Activated CD4-positive, alpha-beta T cell treated with anti-CD3 and anti-CD28 coated beads for 4 hours (primary cell): ENCODE measurements at places on chromosomes 6 and 20.

DNA sequence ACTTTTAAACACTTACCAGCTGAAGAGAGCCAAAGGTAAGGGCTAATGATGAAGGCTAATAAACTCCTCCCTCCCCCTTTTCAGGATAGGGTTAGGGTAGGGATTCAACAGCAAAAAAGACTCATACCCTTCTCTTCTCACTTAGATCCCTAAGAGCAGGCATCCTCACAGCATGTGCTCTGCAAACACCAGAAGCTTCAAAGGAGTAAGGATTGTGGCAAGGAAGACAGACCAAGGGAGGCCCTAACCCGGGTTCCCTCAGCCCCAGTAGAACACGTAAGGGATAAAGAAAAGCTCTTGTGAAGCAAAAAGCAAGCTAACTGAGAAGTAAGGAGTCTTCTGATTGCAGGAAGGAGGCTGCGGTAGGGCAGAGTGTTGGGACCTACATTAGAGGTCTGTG, 11.6 kb downstream of the MAP3K7 start:
- no peak for DNase-seq

DNA sequence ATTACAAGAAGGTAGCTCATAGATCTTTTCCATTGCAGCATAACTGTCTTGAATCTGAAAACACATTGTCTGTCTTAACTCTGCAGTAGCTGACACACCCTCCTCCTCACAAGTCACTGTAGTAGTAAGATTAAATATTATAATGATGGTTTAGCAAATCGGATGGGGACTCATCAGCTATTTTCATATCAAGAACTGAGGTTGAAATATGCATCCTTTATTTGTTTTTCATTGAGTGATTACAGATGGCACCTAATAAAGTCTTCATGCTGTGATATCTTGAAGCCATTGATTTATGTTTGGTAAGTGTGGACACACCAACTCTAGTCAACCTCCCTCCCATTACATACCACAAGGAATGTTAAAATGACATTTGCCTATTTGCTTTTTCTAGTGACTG, 267.4 kb upstream of the TAB2 start:
- DNase-seq: no peak

DNA sequence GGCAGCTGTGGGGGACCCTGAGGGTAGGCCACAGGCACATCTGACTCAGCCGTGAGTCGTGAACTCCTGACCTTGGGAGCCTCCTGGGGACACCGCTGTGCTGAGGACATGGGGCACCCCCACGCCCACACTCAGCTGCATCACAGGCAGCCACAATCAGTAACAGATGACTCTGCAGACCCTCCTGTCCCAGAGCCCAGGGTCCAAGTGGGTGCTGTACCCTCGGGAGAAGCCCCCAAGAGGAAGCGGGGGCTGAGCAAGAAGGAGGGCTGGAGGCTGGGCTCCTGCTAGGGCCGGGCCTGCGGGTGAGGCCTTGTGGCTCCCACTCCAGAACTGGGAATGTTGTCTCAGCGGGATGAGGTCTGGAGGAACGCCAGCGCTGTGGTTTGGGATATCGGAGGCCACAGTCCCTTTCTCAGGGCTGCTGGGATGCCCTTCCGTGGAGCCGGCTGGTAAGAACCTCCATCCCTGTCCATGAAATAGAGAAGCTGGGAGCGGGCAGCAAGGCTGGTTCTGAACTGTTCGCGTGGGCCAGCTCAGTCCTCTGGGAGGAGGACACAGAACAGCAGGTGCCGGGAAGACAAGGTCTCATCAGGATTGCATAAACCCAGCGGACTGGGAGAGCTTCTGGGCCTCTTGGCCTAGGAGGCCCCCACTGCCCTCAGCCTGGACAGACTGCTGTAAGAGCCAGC, 3.1 kb upstream of the LAMA5 start:
- DNase-seq: no peak

DNA sequence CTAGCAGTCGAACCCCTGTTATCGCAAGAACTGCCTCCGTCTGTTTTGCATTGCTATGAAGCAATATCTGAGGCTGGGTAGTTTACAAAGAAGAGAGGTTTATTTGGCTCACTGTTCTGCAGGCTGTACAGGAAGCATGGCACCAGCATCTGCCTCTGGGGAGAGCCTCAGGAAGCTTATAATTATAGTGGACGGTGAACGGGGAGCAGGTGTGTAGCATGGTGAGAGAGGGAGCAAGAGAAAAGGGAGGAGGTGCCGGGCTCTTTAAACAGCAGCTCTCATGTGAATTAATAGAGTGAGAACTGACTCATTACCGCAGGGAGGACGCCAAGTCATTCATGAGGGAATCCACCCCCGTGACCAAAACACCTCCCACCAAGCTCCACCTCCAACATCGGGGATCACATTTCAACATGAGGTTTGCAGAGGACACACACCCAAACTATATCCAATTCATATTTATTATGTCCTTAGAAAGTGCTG, 172.6 kb upstream of the KCNG1 start:
- no peak for DNase-seq

GRCh38 chr6:15493437-15494168, 169.2 kb downstream of the DTNBP1 start:
- no peak for DNase-seq

DNA sequence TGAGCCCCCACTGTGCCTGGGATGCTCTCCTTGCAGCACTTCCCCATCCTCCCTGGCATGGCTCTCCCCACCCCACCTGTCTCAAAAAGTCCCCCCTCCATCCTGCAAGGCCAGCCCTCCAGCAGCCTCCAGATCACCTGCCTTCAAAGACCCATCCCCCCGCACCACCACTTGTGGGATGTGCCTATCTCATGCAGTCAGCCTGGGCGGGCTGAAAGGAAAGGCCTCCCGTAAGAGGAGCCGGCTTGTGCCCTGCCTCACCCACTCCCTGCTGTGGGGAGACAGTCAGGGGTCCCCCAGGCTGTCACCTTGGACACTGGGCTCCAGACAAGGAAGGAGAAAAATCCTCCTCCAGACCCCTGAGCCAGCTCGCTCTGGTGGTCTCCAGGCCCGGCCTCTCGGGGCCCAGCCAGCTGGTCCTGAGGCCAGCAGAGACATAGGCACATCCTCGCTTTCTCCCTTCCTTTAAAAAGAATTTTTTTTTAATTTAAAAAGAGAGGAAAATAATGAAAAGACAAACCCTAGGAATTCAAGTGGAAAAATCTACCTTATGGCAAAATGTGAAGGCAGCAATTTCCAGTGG, 77.3 kb downstream of the GRM4 start:
- no peak for DNase-seq

DNA sequence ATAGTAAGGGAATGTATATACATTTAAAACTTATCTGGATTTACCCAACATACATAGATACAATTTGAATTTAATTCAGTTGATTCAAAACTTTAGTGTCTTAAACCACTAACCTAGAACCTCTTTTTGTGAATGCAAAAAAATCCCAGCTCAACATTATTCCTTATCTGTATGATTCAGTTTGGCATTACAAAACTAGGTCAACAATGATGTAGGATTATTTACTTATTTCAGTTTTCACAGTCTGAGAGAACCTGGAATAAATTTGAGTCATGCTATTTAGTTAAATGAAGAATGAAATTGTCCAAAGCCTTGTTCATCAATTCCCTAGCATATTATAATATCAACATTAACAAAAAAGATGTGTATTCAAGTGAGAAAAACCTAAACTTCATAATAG, 7.4 kb upstream of the PLCB1 start:
- no peak for DNase-seq

GRCh38 chr6:33630014-33630413, 8.9 kb downstream of the ITPR3 start:
- no peak for DNase-seq

GRCh38 chr20:50583442-50584150, 73.4 kb downstream of the PTPN1 start:
- no peak for DNase-seq

GRCh38 chr20:9498322-9498721, 16.1 kb upstream of the LAMP5 start:
- DNase-seq: no peak

DNA sequence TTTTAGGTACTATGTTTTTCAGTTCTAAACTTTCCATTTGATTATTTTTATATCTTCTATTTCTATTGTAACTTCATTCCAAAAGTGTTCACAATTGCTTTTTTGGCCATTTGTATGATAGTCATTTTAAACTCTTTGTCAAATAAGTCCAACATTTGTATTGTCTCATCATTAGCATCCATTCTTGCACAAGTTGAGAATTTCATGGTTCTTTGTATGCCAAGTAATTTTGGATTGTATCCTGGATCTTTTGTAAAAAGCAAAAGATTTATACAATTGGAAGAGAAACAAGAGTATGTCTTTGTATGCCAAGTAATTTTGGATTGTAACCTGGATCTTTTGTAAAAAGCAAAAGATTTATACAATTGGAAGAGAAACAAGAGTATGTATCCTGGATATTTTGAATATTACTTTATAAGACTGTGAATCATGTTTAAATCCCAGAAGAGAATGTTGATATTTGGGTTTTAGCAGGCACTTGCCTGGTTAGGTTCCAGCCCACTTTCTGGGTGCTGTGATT, 36.9 kb upstream of the NT5E start:
- DNase-seq: no peak

GRCh38 chr6:135096403-135097130, 41.9 kb upstream of the HBS1L start:
- no peak for DNase-seq

DNA sequence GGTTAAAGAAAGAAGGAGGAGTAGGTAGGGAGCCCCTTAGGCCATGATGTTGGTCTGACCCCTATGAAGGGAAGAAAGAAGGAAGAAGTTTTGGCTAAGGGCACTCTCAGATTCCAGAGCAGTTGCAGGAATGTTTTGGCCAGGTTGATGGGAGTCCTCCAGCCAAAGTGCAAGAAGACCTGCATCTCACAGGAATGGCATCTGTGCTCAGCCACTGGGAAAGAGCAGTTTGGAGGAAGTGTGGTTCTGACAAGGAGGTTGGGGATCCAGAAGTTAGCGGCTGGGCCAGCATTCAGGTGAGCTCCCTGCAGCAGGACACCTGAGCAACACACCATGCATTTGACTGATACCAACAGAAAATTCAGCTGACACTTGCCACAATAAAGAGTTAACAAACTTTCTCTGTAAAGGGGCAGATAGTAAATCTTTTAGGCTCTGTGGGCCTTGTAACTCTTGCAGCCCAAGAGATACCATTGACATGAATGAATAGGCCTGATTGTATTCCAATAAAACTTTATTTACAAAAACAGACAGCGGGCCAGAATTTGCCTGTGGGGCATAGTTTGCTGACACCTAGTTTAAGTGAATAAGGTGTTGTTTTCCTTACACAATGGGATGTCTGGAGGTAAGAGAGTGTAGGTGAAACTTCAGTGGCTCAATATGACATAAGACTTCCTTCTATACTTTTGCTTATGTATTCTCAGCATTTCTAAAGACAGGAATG, 71.0 kb downstream of the EDN1 start:
- no peak for DNase-seq

DNA sequence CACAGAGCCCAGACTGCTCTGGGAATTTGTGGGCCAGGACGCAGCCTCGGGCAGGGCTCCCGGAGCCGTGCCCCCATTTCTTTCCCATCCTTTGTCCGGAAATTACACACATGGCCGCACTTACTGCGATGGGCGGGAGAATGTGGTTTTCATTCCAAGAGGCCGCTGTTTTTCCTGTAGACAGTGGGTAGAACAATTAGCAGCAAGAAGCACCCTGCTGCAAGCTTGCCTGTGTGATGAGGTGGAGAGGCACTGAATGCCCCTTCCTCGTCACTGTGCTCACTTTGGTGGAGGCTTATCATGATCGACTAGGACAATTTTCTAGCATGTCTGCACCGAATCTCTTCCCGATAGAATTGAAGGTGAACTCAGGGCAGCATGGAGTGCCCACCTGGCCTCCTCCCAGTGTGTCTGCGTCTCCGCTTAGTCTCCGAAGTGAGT, 102.8 kb downstream of the DACT2 start:
- no peak for DNase-seq

DNA sequence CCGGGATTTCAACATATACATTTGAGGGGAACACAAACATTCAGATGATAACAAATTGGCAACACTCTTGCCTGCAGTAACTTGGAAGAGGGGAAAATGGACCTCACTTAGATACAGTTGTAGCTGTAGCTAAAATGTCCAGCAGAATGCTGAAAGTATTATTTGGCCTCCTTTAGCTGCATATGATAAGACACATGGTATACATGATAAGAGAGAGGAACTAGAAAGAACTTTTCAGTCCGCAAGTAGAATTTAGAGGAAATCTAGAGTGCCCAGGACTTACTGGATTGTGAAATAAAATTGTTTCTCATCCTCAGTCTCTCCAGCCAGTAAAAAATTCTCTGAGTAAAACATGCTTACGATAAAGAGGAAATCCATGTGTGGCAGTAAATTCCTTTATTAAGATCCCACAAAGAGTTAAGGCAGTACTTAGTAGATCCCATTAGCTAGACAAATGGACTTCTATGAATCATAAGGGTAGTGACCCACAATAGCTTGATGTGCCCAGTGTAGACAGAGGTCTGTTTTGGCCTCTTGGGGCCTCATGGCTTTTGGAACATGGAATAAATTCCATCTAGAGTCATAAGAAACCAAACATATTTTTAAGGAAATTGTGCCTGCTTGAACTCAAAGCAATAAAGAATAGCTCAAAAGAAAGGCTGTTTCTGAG, 87.9 kb upstream of the RBM24 start:
- no peak for DNase-seq

- DNase-seq: no peak
These were observed 309.4 kb downstream of the UTRN start for GRCh38 chr6:144594585-144594984.

DNA sequence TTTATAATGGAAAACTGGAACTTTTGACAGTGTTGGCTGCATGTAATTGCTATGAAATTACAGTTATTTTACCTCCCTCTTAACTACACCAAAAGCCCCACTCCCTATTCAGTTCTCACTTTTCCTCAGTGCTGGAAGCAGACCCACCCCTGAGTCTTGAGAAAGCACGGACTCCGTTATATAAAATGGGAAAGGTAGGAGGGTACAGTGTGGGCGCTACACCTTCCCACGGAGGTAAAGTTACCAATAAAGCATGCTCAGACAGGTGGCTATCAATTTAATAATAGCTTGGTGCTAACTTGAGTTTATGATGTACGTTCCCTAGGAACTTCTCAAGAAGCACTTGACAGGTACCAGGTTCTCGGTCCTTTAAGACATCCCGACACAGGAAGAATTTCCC, 59.0 kb downstream of the CLIC5 start:
- no peak for DNase-seq

- no peak for DNase-seq
These were observed 299.7 kb downstream of the QKI start for GRCh38 chr6:163714179-163714578.

GRCh38 chr20:58431134-58431533, 42.1 kb downstream of the VAPB start:
- DNase-seq: no peak

- no peak for DNase-seq
These were observed 18.9 kb downstream of the HLA-F start for GRCh38 chr6:29742127-29742526.

DNA sequence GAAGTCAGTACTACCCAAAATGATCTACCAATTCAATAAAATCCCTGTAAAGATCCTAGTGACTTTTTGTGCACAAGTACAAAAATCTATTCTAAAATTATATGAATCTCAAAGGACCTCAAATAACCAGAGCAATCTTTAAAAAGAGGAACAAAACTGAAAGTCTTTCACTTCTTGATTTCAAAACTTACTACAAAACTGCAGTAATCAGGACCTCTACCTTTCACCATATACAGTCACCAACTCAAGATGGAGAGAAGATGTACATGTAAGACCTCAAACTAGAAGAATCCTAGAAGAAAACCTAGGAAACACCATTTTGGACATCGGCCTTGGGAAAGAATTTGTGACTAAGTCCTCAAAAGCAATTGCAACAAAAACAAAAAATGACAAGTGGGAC, 109.5 kb upstream of the CD93 start:
- DNase-seq: no peak

- no peak for DNase-seq
These were observed 12.5 kb downstream of the ID1 start for GRCh38 chr20:31617432-31618104.
